ENCODE measurements at places on chromosomes 6 and 20.

DNA sequence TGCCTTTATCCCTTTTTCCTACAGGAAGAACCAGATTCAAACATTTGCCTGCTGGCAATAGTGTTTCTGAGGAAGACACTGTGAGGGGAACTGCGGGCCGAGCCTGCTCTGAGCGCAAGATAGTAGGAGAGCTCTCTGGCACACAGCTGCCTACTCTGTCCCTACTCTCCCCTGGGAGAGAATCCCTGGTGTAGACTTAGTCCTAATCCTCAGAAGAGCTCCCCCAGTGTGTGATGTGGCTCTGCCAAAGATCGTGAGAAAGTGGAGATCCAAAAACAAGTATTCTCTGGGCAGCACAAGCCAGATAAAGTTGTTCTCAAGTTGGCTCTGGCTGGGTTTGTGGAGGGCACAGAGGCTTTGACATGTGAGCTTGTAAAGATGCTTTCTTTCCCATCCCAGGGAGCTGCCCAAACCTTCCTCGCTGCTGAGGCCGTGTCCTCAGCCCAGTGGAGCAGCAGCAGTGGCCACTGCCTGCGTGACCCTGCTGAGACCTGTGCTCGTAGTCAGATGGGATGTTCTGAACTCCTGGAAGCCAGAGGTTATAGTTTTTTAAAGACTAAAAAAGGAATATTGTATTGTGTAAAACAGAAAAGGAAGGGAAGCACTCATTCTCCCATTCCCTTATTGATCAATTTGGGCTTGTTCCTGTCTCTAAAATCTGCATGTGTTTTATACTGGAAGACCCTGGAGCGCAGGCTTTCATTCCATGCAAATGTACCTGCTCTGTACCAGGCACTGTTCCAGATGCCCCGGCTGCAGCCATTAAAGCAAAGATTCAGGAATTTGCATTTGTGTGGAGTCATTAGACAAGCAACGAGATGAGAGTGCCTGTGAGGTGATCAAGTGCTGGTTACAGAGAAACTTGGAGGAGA, 30.7 kb downstream of the PNLDC1 start:
- no peak for DNase-seq

DNA sequence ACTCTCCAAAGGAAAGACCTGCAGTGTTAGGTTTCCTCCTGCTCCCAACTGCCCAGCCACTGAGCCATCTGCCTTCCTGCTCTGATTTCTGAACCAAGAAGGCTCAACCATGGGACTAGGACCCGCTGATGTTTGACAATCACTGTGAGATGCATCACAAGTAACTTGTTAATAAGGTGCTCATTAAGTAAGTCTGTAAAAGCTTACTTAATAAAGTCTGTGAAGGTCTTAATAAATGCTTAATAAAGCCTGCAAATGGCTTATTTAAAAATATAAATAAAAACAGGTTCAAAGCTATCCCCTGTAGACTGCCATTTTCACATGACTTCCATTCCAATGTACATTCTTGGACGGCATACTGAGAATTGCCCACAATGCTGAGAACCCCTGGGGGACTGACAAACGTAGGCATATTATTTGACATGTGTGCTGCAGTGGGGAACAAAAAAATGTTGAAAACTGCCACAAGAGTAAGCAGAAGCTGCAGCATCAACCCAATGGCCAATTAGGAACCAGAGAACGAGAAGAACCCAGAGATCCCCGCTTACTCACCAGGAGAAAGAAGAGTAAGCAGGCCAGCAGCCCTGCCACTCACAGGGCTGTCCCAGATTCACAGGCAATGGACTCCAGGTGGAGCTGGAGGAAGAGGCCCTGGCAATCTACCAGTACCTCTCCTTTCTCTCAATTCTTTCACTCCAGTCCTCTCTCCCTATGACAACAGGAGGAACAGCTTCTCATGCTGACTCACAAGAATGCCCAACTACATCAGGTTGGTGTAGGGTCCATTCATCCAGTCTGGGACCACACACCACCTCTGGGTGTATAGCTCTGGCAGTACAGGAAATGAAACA, 19.5 kb downstream of the KIF13A start:
- no peak for DNase-seq

- no peak for DNase-seq
These were observed 41.6 kb upstream of the RAB23 start for GRCh38 chr6:57263739-57264138.

DNA sequence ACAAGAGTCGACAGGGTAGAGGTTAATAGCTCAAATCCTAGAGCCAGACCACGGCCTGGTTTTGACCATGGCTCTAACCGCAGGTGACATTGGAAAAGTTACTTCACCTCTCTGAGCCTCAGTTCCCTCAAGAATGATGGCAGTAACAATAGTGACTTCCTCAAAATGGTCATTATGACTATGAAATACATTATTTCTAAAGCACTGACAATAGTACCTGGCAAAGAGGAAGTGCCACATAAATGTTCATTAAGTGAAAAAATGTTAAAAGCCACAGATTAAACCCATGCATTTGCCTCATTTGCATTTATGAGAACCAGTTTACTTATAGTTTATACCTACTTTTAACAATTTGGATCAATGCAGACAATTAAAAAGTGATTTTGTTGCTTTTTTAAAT, 12.3 kb downstream of the BTBD3 start:
- DNase-seq = no peak

- DNase-seq = peak; percentile 69
These were observed 45.4 kb downstream of the SSR1 start for GRCh38 chr6:7267466-7268091.

GRCh38 chr6:15996030-15996429, 132.9 kb upstream of the MYLIP start:
- no peak for DNase-seq

- DNase-seq = no peak
These were observed 28.6 kb upstream of the CCN2 start for GRCh38 chr6:131979515-131980337.

DNA sequence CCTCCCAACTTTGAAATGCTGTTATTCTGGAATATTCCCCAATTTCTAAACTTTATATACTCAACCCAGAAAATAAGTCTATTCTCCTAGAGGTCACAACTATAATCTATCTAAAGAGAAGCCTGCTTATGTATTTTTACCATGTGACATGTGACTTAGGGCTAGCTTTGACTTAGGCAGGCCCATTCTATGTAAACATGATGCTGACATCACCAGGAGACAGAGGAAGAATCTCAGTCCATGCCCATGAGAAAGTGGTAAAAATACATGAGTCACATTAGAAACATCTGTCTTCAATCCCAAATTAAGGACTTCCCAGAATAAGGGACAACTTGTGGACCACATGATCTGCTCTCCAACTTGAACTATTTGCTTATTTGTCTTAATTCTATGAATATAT, 113.6 kb upstream of the ID4 start:
- DNase-seq = no peak

- DNase-seq = no peak
These were observed 146.3 kb upstream of the RNF24 start for GRCh38 chr20:4161401-4162251.

- DNase-seq = no peak
These were observed 441.1 kb upstream of the JARID2 start for GRCh38 chr6:14804785-14805210.

- no peak for DNase-seq
These were observed 105.5 kb downstream of the MRPL14 start for GRCh38 chr6:44021589-44022295.

- DNase-seq = no peak
These were observed 292.1 kb downstream of the ADGB start for GRCh38 chr6:146890644-146891434.

DNA sequence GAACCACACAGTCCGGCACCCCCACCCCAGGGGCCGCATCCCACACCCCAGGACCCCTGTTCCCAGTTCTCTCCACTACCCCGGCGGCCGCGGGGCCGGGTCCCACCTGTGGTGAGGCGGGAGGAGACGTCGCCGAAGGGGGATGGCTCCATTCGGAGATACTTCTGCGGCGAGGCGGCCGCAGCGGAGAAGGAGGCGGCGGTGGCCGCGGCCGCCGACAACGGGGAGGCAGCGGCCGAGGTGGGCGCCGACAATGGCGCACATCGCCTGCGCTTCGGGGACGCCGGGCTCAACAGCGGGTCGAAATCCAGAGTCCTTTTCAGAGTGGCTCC, 723 bp downstream of the AKIRIN2 start:
- no peak for DNase-seq

DNA sequence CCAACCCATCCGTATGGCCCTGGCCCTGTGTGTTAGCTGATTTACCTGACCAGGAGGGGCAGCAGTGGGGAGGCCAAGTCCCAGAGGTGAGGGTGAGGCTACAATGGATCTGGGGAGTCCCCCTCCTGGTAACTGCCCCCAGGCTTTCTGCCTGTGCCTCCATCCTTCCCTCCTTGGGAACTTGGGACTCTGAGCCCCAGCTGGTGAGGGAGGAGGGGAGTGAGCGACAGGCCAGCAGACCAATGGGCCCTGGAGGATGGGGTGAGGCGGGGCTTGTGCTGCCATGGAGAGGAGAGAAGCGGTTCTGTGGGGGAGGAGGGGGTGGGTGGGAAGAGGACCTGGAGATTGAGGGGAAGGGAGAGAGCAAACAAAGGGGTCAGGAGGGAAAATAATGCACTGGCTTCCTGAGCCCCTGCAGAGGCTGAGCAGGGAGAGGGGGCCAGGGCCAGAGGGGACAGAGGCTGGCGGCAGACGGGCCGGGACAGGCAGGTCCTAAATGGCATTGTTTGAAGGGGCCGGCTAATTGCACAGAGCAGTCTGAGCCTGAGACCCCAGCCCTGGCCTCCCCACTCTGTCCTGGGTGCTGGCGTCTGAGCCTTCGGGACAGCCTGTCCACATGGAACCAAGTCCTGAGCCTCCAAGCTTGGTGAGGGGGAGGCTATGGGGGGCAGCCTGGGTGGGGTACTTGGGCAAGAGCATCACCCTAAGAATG, 17.5 kb downstream of the DNMT3B start:
- DNase-seq = no peak

DNA sequence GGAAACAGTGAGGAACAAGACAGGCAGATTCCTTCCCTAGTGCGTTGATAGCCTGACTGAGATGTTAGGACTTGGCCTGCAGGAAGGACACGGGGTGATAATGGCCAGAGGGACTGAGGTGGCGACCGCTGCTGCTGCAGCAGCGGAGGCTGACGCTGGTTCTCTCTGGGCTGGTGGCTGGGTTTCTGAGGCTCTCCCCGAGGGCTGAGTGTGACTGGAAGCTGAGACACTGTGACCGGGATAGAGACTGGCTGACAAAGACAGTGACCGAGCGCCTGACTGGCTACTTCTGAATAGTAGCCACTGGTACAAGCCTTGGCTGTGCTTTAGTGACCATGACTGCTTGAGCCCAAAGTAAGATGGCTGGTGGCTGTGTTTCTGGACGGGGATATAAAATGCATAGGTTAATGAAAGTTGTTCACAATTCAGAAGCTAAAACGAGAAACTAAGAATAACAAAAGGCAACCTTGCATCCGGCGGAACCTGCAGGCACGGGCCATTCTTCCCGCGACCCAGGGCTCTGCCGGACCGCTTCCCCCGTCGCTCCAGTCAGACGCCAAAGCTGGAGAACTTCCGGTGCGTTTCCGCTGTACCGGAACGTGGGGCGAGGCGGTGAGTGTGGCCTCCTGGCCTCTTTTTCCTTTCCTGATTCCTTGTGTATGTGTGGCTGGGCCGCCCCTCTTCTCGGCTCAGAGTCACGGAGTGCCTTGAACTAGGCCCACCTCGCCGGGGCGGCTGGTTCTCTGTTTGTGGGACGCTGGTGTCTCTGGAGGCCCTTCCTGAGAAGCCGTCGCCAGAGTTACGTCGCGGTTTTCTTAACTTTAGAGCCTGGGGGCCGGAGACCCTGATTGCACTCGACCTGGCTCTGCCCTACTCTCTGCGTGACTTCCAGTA, at the start of gene AAR2:
AAR2 (plus strand) TSS at position 587 of the 894 bp plus-strand sequence. CDS start 3,391 bp downstream, outside the sequence.
- peak; percentile 88 for DNase-seq

DNA sequence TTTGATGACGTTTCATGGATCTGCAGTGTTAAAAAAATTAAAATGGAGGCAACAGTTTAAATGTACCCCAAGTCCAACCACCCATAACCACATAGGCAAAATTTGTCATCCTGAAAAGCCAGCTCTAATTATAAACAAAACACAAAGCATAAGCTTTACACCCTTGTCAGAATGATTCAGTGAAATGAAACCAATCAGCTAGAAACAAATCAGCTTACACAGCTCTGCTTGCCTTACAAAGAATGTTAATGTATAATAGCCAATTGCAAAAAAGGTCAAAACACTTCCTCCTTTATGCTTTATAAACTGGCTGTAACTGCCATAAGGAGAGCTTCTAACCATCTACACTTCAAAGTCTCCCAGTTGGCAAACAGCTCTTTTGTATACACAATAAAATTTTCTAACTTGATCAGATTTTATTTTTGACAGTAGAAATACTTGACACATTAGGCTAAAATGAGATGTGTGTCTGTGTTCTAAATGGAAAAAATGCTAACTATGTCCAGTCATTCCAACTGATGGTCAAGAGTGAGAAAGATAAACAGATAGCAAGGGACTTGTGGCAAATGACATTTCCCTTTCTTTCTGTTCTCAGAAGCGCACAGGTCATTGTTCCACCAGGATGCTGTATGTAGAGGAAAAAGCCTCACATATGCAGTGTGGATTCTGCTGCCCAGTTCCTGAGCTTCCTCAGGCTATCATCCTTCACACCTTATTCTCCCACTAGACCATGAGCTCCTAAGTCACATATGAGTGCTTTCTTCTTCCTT, 344.3 kb upstream of the ID4 start:
- no peak for DNase-seq

DNA sequence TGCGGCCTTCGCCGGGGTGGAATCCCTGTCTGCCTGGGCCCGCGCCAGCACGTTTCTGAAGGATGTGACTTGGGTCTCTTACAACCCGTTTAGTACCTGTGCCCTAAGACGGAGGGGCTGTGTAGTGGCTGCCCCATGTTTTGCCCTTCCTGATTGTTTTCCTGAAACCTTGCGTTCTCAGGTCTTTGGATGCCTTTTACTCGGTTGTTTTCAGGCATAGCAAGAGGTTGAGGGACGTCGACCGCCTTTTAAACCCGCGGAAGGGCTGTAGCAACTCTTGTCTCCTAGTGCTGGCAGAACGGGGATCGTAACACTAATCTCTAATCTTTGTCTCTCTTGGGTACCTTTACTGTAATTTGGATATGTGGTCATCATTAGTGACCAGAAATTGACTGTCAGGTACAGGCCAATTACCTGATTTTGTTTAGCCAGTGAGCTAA, 706 bp upstream of the NANP start:
- no peak for DNase-seq

GRCh38 chr6:32932132-32932868, 8.5 kb downstream of the HLA-DMB start:
- no peak for DNase-seq

DNA sequence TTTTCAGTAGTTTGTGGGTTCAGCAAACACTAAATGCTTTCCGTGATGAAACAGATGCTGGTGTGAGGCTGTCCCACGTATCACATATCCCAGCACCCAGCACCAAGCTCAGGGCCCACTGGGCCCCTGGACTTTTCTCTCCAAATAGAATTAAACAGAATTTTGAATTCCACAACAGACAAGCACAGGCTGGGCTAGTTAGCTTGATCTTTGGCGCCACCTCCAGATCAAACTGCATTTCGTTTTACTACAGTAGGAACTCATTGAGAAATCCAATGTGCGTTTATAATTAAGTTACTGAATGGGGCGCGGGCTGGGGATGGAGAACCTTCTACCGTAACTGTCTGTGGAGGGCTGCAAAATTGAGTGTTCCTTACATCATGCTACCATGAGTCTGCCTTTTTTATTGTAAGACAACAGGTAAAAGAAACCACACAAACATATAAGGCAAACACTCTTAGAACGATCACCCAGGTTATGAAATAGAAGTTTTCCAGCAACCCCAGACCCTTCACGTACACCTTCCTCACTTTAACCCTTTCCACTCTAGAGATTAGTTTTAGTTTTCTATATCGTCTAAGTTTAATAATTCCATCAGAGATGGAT, 107.8 kb downstream of the ZFP64 start:
- DNase-seq = peak; percentile 91
